T-helper 2 cell treated with Interferon-gamma antibody and Interleukin-4, amounts not matched to agents 100 ng/mL and 5 ng/mL, for 36 hours (primary cell): ENCODE measurements at places on chromosomes 7 and 10. TPM values are rescaled to one million over a fixed set of nuclear protein-coding genes. Genes with fewer than 3 reads are reported as not detected.

SPDYE9 gene
- not detected in 2 replicates for total RNA-seq

INHBA gene
- 0.09 TPM in 1 of 2 replicates, not detected in the other for total RNA-seq

FANK1 gene
- total RNA-seq: 0.14 TPM in 1 of 2 replicates, not detected in the other

PRPS1L1 gene
- not detected in 2 replicates for total RNA-seq
